ENCODE measurements at places on chromosomes 12 and 14.

DNA sequence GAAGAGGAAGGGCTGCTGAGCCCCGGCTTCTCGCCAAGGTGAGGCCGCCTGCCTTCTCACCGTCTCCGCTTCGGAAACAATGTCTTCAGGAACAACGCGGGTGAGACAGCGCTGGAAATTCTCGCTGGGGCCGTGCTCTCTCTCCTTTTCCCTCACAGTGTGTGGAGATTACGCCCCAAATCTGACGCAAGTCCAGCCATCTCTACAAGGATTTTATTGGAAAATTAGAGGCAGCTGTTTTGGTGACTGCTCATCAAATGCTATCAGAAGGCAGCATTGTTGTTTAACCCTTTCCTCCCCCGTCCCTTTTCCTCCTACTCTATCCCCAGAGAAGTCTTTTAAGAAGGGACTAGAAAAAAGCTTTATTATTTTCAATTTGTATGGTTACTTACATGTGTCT lies 53.5 kb downstream of the PIWIL1 start:
- DNase-seq: no peak

GRCh38 chr12:113305281-113305856 lies 29.5 kb downstream of the SLC8B1 start:
- no peak for DNase-seq

GRCh38 chr14:37417833-37418232 lies 177.2 kb downstream of the FOXA1 start:
- DNase-seq: no peak

DNA sequence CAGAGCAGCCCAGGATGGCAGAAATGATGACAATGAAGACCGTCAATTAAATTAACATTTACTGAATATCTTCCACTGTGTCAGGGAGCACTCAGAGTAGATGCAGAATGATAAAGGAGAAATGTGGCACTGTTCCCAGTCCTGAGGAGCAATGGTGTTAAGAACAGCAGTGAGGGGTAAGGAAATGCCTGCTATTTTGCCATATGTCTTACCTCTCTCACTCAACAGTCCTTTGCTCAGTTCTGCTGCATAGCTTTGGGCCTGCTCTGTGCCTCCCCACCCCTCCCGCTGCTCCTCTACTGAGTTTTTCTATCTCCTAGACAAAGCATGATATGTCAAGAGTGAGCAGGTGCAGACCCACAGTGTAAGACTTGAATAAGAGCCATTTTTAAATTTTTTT lies 318.8 kb downstream of the NAV3 start:
- no peak for DNase-seq

- no peak for DNase-seq
Measured at GRCh38 chr12:115473257-115473956, 789.4 kb upstream of the TBX3 start.

GRCh38 chr14:101590062-101590461 lies 28.8 kb downstream of the DIO3 start:
- DNase-seq: no peak

GRCh38 chr14:85479771-85480170 lies 50.2 kb upstream of the FLRT2 start:
- DNase-seq: no peak

GRCh38 chr12:94803939-94804338 lies 153.6 kb upstream of the TMCC3 start:
- DNase-seq: no peak

- peak; percentile 63 for DNase-seq
Measured at GRCh38 chr12:4276524-4277204, 3.1 kb downstream of the CCND2 start.

DNA sequence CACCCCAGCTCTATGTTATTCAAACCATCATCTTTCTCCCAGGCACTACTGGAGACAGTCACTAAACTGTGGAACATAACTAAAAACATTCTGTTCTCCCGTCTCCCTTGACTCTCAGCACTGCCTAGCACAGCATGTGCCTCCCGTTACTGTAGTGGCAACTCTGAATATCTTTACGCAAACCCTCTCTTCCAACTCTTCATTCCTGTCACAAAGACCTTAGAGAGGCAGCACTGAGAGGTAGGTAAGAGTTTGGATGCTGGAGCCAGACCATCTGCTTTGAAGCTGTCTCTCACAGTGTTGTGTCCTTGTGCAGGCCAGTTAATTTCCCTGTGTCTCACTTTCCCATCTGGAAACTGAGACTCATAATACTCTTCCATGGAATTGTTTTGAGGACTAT lies 108.1 kb downstream of the DIP2B start:
- no peak for DNase-seq

DNA sequence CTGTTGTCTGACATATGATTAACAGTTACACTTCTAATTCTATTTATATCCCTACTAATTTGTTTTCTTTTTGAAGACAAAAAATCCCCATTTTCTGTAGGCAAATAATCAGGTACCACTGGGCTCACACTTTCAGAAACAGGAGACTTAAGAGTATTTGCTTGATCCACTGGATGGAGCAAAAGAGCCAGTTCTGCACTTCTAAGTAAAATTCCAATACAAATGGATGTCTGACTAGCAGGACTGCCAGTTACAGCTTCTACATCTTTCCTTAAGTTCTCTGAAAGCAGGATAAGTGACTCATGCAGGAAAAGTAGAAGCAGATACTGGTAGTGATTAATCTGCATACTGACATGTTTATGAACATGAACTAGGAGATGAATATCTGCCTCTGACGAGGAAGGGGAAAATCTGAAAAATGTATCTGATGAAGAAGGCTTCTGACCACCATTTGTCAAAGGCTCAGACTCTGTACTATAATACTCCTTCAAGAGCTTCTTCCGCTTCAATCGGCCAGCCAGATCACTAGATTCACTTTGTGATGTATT lies 73.8 kb upstream of the ANKS1B start:
- peak; percentile 5 for DNase-seq

DNA sequence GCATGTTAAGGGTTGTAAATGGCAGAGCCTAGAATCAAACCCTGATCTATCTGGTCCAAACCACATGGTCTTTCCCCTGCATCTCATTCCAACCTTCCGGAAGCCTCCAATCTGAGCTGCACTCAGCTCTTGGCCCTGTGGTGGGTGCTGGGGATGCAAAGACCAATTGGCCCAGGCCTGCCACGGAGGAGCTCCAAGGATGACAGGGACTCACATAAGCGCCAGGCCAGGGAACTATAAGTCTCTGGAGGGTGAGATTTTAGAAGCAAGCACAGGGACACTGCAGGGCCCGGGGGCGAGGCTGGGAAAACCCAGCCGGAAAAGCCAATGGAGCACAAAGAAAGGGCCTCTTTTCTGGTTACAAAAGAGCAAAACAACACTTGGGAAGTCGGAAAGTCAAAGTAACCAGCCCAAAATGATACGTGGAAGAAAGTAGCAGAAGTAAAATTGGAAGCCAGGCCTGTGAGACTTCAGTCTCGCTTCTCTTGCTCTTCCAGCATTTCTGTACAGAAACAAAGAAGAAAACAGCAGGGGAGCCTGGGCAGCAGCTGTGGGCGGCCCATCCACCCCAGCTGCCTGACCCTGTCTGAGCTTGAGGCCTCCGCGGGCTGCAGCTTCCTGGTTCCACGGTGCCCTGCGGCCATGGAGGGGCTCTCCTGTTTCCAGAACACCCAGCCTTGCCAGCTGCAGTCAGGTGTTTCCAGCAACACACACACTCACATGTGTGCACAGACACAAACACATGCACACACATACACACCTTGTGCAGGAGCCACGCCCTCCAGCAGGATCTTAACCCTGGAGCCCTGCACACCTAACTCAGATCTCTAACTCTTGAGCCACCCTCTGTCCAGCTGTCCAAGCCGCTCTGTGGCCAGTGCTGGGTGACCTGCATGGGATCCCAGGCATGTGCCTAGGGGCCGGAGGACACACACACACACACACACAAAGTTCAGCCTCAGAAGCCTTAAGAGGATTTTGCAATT lies 178.2 kb downstream of the BCL11B start:
- DNase-seq: no peak

GRCh38 chr14:92987713-92988510 lies 65.0 kb downstream of the CHGA start:
- no peak for DNase-seq

DNA sequence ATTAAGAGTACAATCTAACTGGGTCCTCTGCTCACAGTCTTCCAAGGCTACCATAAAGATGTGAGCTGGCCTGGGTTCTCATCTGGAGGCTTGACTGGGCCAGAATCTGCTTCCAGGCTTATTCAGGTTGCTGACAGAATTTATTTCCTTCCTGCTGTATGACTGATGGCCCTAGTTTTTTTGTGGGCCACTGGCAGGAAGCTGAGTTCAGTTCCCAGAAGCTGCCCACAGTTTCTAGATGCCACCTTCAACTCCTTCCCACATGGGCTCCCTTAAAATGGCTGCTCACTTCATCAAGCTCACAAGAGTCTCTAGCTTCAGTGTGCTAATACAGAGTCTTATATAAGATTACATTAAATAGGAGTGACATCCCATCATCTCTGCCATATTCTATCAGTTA lies 121.7 kb upstream of the CAND1 start:
- DNase-seq: no peak

- DNase-seq: peak; percentile 48
Measured at GRCh38 chr12:110249716-110250225, 31.3 kb upstream of the ATP2A2 start.

DNA sequence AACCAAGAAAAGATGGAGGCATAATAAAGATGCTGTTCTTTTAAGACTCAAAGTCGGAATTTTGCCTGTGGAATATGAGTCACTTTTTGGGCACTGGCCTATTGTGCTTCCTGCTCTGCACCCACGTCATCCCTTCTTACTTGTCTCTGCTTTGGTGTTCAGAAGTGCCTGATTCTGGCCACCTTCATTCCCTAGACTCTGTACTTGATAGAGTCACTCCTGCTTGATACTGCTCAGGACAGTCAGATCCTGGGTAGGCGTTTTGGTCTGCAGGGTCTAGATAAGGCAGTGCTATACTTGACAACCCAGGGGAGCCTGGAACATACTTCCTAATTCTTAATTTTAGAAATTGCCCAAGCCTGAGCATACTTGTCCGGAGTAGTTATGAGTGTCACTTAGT lies 1.9 kb downstream of the LRRK2 start:
- no peak for DNase-seq

GRCh38 chr12:94938583-94938982 lies 64.9 kb downstream of the NDUFA12 start:
- DNase-seq: peak; percentile 9

DNA sequence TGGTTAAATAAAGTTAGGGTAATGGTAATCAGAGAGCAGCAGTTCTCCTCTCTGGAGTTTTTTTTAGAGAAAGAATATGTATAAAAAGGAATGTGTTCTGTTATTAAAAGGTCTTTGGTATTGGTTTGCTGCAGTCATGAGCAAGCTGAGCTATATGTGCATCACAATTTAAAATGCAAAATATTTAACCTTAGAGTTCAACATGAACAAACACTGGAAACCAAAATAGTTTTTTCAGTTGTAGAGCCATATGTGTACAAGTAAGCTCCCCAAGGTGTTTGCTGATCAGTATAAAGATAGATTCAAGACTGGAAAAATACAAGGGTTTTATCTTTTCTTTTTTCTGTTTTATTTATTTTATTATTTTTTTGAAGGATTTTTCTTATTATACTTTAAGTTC lies 245.0 kb downstream of the NUBPL start:
- DNase-seq: no peak

DNA sequence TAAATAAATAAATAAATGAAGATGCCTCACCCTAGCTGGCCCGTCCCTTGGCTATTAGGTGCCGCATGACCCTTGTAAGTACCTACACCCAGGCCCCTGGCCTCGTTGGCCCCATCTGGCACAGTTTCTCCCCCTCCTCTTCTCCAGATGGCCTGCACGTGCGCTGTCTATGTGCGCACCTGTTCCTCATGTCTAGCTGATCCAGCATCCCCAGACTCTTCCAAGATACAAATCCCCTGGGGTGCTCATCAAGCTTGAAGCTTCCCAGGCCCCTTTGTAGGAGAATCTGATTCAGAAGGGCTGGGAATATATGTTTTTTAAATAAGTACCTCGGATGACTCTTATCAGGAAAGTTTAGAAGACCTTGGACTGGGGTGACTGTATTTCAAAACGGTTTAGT lies 133.3 kb downstream of the CHST11 start:
- no peak for DNase-seq

DNA sequence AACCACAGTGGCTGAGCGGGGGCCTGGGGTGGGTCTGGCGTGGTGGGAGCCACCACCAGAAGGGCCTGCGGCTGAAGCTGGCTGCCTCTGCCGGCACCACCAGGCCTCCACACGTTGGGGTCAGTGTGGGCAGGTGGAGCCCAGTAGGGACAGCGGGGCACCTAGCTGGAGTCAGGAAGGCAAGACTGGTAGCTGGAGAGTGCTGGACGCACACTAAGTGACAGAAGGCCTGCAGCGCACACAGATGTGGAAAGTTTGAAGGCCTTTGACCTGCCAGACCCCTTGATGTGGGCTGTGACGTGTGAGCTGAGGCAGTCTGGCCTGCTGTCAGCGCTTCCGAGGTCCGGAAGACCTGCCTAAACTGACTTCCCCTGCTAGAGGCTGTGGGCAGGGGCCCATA lies 26.3 kb downstream of the RIN3 start:
- DNase-seq: no peak

DNA sequence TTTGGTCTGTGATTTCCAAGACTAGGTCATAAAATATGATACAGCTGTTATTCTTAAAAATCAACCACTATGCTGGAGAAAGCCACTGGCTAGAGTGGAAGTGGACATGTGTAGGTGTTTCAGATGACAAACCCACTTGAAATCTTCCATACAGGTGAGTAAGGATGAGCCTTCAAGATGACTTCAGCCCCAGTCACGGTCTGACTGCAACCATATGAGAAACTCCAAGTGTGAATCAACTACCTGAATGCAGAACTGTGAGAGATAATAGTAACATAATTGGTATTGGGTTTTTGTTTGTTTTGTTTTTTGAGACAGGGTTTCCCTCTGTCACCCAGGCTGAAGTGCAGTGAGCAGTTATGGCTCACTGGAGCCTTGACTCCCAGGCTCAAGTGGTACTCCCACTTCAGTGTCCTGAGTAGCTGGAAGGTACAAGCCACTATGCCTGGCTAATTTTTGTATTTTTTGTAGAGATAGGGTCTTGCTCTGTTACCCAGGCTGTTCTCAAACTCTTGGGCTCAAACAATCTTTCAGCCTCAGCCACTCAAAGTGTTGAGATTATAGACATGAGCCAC lies 273.3 kb upstream of the LRIG3 start:
- DNase-seq: no peak

DNA sequence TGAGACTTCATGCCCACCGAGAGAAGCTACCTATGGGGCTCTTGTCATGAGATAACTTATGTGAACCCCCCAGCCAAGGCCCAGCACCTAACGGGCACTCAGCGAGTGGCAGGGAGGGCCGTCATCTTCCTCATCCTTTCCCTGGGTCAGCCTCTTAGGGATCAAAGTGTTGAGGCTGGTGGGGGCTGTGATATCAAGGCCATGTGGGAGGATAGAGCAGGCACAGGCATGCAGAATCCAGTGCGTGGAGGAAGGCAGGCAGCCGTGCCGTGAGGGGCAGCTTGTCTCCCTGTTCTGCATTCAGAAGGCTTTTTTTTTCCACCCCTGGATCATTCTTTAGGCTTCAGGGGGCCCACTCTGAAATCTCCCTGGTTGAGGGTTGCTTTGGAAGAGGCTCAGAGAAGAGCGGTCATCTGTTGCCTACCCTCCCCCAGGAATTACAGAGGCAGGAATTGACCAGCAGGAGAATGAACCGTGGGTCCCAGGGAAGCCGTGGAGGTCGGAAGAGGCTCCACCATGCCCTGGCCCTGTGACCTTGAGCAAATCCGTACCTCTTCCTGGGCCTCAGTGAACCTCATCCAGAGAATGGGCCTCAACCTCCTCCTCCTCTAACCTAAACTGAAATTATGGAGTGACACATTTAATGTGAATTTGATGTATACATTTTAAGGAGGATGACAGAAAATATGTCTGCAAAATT lies 62.8 kb downstream of the BEGAIN start:
- no peak for DNase-seq

GRCh38 chr12:4956054-4956453 lies 46.3 kb downstream of the KCNA1 start:
- DNase-seq: no peak

- DNase-seq: no peak
Measured at GRCh38 chr14:20746566-20746965, 879 bp downstream of the EDDM3A start.

Data from Kasumi-1 (cell line).